ENCODE measurements at places on chromosomes 2 and 18.

DNA sequence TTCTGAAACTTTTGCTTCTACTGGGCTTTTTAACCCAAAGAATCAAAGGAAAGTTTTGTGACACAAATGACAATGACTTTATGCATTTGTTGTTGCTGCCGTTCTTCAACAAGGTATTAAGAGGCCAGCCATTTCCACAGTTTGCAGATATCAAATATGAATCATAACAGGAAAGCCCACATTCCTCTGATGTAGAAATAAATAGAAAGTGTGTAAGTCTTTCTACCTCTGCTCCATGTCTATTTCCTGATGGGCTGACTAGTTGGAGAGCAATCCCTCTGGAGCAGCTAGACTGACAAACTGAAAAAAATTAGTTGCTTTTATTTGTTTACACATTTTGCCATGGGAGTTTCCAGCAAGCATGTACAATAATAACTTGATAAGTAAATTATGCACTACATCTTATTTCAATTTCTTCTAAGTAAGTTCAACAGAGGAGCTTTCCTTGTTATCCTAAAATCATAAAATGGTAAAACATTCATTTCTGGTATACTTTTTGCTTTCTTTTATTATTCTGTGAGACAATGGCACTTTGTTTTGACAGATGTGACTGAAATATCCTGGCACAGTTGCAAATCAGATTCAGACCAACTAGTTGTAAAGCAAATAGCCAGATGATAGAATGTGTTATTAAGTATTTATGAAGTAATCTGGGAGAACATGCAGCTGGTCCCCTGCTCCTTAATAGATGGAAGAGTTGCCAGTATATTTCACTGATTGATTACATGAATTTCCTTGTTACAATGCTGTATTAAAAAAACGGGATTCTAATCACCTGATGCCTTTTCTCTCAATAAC, 266.7 kb downstream of the METTL4 start:
- no peak for DNase-seq

DNA sequence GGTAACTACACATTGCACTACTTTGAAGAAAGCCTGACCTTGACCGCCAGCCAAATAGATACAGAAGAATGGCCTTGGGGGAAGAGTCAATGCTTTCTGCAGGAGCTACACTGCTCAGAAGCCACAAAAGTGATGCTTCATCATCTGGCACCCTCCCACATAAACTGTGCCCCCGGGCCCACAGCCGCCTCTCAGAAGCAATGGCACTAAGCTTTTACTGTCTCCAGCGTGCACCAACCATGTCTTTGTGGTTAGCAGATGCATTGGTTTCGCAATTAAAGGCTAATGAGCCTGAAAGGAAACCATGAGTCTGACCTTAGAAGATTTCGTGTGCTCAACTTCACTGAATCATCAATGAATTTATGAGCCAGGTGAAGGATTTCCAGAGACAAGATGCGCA, 209.4 kb upstream of the TRIB2 start:
- DNase-seq: peak; percentile 32

- no peak for DNase-seq
Observed at GRCh38 chr18:77035380-77036187, 97.0 kb downstream of the MBP start.

- DNase-seq: no peak
Observed at GRCh38 chr2:120564213-120565094, 171.2 kb upstream of the GLI2 start.

DNA sequence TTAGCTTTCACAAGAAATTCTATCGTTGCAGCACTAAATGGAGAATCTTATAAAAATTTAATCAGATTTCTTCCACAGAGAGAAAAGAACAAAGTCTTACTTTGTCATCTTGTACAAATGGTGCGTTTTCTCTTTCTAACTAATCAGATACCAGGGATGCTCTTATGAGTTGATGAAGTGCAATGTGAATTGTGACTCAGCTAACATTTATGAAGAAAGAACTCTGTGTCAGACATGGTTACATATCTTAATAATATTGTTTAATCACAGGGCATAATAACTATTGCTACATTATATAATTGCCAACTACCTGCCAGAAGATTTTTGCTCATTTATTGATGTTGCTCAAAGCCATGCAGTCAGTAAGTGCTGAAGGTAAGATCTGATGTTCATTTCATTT, 465.0 kb downstream of the CCDC85A start:
- no peak for DNase-seq

GRCh38 chr2:8103085-8103708, 578.7 kb upstream of the ID2 start:
- no peak for DNase-seq

DNA sequence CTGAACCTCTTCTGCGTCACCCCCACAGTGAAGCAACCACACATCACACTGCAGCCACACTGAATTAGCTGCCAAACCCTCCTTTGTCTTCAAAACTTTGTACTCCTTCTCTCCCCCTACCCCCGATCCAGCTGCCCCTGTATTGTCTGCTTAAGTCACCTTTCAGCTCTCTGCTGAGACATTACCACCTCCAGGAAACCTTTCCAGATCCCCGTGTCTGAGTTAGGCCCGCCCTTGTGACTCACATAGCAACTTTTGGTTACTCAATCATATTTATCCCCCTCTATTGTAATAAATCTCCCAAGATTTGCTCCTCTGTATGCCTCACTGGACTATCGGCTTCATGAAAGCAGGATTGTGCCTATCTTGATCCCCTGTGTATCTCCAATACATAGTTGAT, 82.8 kb upstream of the CDCA7 start:
- DNase-seq: no peak

GRCh38 chr18:66761166-66761565, 157.3 kb upstream of the CDH19 start:
- no peak for DNase-seq

DNA sequence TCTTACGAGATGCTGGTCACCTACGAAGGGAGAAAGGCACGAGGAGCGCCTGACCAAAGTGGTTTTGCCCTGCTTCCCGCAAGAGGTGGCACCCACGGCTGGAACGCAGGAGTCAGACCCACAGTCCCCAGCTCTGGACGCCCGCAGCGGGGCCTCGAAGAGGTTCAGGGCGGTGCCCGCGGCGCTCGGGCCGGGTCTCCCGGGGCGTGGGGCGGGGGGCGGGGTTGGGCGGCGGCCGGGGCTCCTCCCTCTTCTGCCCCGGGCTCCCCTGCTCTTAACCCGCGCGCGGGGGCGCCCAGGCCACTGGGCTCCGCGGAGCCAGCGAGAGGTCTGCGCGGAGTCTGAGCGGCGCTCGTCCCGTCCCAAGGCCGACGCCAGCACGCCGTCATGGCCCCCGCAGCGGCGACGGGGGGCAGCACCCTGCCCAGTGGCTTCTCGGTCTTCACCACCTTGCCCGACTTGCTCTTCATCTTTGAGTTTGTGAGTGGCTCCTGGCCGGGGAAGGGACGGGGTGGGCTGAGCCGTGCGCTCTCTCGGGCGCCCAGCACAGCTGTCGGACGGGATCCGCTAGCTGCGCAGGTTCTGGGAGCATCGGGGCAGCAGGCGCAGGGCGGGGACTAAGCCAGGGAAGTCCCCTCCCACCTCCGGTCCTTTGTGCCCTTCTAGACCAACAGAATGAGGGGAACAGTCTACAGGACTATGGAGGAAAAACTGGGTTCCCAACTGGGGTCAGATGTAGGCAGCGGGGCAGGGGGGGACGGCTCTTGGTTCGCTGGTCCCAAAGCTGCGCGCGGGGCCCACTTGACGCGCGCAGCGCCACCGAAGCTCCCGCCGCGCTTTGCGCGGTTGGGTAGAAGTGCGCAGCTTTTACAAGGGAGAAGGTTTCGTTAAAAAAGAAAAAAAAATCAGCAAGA, at the start of gene MAL:
MAL (plus strand) TSS at position 303 of the 914 bp plus-strand sequence; CDS start at position 388, 85 bp downstream.
- peak; percentile 6 for DNase-seq

DNA sequence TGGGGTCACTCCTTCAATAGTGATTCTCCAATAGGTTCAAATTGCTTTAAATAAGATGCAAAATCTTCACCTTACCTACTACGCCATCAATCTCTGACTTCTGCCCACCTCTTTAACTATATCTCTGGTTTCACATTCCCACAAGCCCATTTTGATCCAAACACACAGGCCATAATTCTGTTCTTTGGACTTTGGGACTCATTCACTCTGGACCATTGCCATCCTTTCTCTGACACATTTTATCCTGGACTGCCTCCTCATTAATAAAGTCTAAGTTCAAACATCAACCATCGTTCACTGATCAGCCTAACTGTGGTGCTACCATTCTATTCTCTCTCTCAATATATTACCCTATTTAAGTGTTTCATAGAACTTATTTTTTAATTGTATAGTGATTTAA, 332.2 kb downstream of the GALNT13 start:
- DNase-seq: no peak

GRCh38 chr2:171524018-171524401, 1.7 kb downstream of the CYBRD1 start:
- DNase-seq: peak; percentile 17

DNA sequence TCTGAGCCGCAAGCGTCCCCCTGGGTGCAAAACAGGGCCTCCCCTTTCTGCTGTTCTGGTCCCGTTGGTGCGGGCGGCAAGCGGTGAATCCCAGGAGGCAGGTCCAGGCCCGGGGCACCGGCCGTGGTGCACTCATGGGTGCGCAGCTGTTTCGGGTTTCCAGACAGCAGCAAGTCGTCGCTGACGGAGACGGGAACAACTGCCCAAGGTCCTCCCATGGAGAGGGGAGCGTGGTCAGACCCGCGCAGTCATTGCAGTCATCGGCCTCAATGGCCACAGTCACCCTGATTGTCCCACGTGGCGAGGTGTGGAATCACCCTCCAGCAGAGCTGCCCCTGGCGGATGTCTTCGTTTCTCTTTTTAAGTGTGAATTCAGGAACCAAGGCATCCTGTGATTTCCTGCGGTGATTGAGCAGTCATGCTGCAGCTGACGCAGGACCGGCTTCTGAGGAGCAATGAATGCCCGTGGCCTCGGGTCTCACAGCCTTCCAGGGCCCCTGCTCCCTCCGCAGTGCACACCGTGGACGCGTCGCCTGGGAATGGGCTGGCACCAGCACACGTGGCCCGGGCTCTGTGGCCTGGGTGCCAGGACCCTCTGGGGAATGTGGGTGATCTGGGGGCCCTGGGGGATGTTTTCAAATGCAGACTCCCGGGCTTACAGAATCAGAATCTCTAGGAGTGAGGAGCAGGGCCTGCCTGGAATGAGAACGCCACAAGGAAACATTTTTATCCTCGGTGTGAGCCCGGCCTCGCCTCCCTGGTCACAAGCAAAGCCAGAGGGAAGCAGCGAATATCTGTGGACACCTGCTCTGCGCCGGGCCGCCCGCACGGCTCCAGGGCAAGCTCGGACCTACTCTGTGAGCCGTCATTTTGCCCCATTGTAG, 244.2 kb upstream of the SALL3 start:
- no peak for DNase-seq

- no peak for DNase-seq
Observed at GRCh38 chr18:24877546-24877945, 417.1 kb downstream of the HRH4 start.
